Fibroblast of skin of right quadriceps (primary cell): ENCODE measurements at places on chromosomes 4 and X.

DNA sequence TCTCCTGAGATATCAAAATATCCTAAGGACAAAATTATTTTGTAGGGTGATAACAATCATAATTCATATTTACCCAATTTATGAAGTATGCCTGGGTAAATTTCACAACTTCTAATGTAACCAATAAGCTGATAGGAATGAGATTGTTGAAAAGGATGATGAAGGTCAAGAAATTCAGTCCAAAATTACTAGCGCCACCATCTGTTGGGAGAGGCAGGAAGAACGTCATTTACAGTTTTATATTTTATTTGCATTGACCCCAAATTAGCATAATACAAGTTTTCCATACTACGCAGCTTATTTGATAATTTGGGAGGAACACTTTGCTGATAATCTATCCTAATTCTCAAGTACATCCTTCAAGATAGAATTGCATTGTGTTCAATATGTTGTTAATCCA is 78.7 kb downstream of the ATP8A1 start:
- no peak for DNase-seq

GRCh38 chr4:41660352-41660751 is 88.2 kb downstream of the PHOX2B start:
- no peak for DNase-seq

GRCh38 chrX:40644176-40644575 is 3.2 kb downstream of the CXorf38 start:
- peak; percentile 11 for DNase-seq

DNA sequence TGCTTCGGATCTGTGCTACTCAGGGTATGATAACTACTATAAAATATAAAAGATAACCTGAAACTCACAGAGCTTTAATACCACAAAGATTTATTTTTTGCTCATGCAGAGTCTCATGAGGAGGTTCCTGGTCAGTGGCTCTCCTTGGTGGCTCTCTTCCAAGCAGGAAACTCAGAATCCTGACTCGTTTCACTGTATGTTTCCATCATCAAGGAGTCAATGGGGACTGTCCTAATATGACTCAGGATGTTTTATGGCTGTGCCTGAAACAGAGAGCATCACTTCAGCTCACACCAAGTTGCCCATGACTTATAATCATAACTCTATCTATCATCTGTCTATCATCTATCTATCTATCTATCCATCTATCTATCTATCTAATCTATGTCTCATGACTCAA is 620.8 kb upstream of the NR3C2 start:
- no peak for DNase-seq

- peak; percentile 64 for DNase-seq
Observed at GRCh38 chr4:113687067-113687718, 74.3 kb downstream of the CAMK2D start.

GRCh38 chrX:73859622-73860021 is 296.6 kb downstream of the CHIC1 start:
- DNase-seq, result no peak

DNA sequence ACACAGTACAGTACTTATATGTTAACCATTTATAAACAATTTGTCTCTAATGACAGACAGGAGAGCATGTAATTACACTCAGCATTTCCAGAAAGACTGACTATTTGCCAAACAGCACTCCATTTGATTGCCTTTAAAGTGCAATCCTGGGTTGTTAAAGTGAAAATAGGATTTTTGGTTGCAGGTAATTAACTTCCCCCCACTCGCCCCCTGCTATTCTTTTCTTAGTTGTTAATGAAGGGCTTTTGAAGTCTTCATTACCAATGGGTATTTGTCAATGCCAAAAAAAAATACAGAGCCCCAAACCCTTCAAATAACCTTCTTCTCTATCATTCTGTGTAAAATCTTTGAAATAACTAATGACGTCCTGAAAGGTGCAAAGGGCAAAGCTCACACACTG is 825.6 kb downstream of the STPG2 start:
- DNase-seq, result no peak
